ENCODE measurements at places on chromosomes 5 and 9.

- DNase-seq, result no peak
Observed at GRCh38 chr9:129458155-129458661, 162.7 kb downstream of the C9orf50 start.

- no peak for DNase-seq
Observed at GRCh38 chr5:103217101-103217500, 41.5 kb upstream of the MACIR start.

DNA sequence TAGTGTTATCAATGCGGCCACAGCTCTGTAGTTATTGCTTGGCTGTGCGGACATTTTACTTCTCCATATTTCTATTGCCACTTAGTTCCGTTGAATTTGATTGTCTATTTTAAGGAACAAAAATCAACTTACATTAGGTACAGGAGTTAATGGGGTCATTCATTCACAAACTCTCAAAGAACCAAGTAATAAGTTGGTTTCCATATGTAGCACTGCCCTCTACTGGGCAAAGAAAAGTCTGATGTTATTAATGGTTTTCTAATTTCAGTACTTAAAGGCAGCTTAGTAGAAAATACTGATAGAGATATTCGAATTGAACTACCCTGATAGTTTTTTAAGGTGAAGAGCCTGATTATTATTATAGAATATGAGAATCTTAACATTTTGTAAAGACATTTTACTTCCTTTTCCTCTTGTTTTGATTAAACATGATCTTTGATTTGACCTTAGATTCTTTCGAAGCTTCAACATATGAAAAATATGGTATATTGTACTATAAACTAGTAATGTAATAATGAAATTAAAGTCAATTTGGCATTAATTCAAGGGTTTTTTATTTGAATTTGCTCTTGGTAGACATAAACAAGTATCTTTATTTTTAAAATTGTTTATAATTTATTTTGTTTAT, 119.5 kb upstream of the CTNND2 start:
- DNase-seq, result peak; percentile 14

- DNase-seq, result no peak
Observed at GRCh38 chr5:156245895-156246294, 81.1 kb upstream of the SGCD start.

DNA sequence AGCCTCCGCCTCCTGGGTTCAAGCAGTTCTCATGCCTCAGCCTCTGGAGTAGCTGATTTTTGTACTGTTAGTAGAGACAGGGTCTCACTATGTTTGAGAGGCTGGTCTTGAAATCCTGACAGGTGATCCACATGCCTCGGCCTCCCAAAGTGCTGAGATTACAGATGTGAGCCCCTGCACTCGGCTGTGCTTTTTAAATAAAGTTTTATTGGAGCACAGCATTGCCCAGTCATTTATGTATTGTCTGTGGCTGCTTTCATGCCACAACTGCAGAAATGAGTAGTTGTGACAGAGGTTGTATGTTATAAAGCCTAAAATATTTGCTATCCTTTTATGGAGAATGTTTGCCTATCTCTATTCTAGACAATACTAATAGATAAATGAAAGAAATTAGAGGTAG, 169.2 kb downstream of the AOPEP start:
- DNase-seq, result no peak

GRCh38 chr9:133370685-133371084, 5.2 kb downstream of the SURF4 start:
- DNase-seq, result no peak

- DNase-seq, result no peak
Observed at GRCh38 chr5:53645078-53645477, 84.6 kb downstream of the NDUFS4 start.
